ENCODE measurements at places on chromosomes 6 and 20.

DNA sequence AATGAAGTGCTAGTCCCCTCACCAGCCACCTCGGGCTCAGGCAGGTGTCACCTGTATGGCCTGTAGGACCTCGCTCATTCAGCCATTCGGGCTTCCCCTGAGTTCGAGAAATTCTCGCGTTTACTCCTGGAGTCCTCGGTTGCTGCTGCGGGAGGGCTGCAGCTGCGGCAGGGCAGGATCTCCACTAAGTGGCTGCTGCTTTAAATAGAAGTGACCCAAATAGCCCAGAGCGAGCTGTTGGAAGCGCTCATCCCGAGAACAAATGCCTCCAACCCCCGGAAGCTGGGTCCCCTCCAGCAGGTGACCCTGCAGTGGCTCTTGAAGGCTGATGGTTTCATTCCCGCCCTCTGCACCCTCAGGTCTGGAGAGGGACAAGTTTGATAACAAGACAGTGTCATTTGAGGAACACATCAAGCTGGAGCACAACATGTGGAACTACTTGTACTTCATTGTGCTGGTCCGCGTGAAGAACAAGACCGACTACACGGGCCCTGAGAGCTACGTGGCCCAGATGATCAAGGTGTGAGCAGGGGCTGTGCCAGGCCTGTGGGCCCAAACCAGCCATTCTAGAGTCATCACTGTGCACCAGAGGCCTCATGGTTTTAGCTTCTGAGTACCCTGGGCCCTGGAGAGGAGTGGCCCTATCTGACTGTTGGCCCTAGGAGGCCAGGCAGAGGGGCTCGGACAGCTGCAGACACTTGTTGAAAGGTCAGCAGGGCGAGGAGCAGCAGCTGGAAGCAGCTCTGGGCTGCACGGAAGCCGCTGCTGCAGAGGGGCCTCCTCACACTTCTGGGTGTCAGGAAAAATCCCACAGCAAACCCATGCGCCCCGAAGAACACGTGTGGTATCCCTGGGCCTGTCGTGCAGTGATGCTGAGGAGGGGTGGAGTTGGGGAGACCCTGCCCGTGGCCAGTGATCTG, 18.1 kb downstream of the UQCC2 start:
- no peak for DNase-seq

- peak; percentile 91 for DNase-seq
Observed at GRCh38 chr6:11772109-11772825, 6.3 kb downstream of the ADTRP start.

DNA sequence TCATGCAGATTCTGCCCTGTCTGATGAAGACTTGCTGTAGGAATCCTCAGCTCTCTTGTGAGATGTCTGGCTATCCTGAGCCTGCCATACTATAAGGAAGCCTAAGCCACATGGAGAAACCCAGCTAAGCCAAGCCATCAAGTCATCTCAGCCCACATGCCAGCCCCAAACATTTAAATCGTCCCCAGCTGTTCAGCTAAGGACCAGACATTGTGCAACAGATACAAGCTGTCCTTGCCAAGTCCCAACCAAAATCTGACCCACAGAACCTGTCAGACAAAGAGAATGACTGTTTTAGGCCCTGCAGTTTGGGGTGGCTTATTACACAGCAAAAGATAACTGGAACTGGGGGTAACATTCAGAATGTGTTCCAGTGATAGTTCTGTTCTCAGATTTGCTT, 36.8 kb upstream of the FOXC1 start:
- DNase-seq = no peak

GRCh38 chr6:3202999-3203696, 24.3 kb downstream of the TUBB2B start:
- DNase-seq = no peak

GRCh38 chr6:126907312-126907711, 211.2 kb upstream of the RSPO3 start:
- no peak for DNase-seq

GRCh38 chr20:4814696-4815252, 93.1 kb downstream of the PRND start:
- DNase-seq = no peak

GRCh38 chr6:2749969-2750600, 637 bp downstream of the MYLK4 start:
- peak; percentile 20 for DNase-seq

- DNase-seq = peak; percentile 16
Observed at GRCh38 chr6:112281821-112282615, 27.7 kb upstream of the LAMA4 start.

- DNase-seq = no peak
Observed at GRCh38 chr6:6546318-6547109, 42.0 kb upstream of the LY86 start.

DNA sequence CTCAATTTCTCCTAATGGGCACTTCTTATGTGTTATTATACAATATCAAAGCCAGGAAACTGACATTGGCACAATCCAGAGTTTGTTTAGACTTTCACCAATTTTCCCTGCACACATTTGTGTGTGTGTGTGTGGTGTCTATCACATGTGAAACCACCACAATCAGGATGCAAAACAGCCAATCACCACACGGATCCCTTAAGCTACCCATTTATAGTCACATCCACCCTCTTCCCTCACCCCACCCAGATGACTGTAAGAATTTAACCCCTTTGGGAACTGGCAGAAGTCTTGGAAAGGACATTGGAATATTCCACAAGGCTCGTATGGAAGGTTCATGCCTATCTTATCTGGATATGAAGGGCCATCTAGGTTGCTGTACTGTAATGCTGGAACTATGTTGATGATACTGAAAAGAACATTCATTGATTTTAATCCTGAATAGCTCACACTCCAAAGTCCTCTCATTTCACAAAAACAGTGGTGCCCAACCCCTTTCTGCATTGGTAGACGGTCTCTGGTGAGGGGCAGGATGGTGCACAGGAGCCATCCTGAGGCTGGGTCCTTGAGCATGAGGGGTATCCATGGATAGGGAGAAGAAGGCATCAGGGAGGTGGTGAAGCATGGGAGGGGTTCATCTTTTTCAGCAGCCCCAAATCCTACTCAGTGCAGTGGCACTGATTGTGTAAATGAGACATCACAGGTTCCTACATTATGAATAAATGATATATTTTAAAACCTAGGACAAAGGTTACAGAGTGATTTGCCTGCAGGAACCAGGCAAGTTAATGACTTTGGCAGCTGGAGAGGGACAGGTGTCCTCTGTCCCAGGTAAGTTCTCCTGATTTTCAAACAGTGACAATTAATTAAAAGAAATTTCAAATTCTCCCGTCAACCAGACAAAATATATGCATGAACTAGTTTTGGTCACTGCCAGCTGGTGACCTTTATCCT, 12.1 kb upstream of the CTCFL start:
- no peak for DNase-seq

DNA sequence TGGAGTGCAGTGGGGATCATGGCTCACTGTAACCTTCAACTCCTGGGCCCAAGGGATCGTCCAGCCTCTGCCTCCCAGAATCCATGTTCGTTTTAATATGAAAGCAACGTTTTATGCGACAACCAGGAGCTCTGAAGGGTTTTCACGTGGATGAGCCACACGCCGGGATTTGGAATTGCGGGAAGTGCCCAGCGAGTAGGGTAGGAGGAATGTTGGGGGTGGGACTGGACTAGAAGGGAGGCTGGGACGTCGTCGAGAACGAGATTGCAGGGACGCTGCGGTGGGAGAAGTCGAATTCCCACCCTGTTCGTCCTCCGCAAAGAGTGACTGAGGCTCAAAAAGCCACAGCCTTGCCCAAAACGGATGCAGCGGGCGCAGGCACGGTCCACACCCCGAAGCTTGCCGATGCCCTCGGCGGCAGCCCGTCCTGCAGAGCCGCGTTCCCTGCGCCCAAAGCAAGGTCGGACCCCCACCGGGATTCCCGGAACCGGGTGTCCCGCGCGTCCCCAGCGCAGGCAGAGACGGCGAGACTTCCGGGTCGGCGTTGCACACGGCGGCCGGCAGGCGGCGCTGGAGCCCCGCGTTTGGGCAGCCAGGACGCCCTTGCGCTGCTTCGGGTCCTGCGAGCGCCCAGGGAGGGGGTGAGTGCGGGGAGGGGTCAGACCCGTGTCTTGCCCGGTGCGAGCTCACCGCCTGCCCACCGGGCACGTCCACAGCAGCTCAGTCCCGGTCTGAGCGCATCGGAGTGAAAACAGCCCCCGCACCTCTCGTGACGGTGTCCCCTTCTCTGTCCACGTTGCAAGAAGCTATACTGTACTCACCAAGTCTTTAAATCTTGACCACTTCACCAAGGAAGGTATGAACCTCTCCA, 87.8 kb downstream of the DHX35 start:
- DNase-seq = peak; percentile 41

GRCh38 chr6:36660771-36661471, 17.6 kb upstream of the CDKN1A start:
- DNase-seq = no peak

DNA sequence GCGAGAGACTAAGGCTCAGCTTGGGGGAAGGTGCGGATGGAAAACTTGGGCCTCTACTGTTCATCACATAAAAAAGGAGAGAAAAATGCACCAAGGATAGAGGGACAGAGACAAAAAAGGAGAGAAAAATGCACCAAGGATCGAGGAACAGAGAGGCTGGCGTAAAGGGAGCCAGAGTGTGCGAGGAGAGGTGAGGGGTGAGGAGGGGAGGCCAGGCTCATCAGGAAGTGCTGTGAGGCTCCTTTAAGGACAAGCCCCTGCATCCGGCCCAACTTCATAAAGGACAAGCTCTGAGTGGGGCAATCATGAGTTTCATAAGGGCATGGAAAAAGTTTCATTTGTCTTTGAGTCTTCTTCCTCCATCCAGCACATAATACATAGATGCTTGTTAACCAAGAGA, 117.2 kb upstream of the NXT1 start:
- no peak for DNase-seq

GRCh38 chr20:53827292-53828087, 233.9 kb upstream of the ZNF217 start:
- no peak for DNase-seq

- no peak for DNase-seq
Observed at GRCh38 chr6:22506496-22506895, 62.9 kb upstream of the HDGFL1 start.

DNA sequence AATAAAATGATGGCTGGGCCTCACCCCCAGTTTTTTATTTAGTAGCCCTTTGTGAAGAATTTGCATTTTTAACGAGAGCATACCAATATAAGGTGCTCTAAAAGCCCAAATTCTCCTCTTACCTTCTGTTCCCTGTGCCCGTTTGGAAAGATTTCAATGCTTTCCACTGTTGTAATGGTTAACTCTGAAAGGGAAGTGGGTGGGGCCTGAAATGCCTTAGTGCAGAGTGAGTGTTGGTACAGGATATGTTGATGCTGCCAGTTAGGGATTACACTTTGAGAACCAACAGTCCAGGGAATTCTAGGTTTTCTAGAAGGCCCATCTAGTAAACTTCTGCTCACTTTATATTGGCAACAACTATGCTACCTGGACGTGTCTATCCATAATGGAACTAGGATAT, 562.7 kb upstream of the NRSN1 start:
- no peak for DNase-seq

DNA sequence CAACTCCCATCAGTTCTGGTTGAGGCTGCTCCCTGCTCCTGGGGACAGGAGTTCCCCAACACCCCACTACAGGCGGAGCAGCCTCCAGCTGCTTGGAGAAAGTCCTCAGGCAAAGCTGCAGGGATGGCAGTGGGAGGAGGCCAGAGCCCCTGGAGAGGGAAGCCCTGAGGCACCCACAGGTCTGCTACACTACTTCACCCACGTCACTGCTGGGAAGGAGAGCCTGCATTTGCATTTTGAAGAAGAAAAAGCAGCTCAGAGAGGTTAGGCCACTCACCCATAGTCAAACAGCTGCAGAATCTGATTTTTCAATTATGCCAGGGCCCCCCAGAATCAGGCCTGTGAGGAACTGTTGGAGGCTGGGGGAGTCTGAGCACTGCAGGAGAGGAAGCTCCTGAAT, 17.2 kb downstream of the BFSP1 start:
- no peak for DNase-seq

Measured in RCC 7860 (cell line).